ENCODE measurements at places on chromosomes 1 and 21.

GRCh38 chr1:40059960-40060750 lies 19.6 kb downstream of the CAP1 start:
- no peak for DNase-seq

- no peak for DNase-seq
Observed at GRCh38 chr1:230215031-230215430, 148.0 kb downstream of the GALNT2 start.

- DNase-seq: no peak
Observed at GRCh38 chr1:24067978-24068377, 44.0 kb downstream of the MYOM3 start.

- no peak for DNase-seq
Observed at GRCh38 chr1:225418598-225418997, 9.2 kb downstream of the LBR start.

GRCh38 chr1:112532064-112532463 lies 23.3 kb downstream of the WNT2B start:
- no peak for DNase-seq

GRCh38 chr1:205748403-205749233 lies 1.4 kb downstream of the NUCKS1 start:
- peak; percentile 5 for DNase-seq

DNA sequence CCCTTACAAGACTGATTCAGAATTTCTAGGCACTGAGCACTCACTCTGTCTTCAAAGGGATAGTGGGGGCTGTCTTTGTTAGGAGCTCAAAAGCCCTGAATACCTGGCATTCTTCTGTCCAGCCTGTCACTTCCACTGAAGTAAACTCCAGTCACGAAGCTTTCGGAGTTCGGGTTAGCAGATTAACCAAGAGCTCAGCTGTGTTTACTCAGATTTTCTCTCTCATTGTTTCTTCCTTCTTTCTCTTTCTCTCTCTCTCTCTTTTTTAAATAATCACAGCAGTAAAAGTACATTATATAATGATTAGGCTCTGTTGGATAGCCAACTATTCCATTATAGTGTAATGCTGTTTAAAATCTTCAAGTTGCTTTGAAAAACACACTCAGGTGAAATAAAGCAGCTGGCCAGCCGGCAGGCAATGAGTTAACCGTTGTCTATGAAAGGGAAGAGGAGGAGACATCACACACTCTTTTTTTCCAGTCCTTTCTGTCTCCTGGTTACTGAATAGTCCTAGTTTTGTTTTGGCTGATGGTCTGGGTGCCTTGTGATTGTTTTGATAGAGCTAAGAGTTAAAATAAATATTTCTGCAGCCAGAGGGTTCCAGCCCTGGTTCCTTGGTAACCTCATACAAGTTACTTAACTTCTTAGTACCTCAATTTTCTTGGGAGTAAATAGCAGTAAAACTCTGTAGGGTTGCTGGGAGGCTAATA lies 89.8 kb downstream of the ADSS2 start:
- DNase-seq: no peak

Data from activated gamma-delta T cell treated with anti-CD3 and anti-CD28 coated beads, Interleukin-2, amount 50 U/mL, for 16 hours (primary cell).